ENCODE measurements at places on chromosomes 7 and 10.

- DNase-seq = no peak
These were observed 180.0 kb upstream of the INHBA start for GRCh38 chr7:41882745-41883420.

GRCh38 chr7:91325726-91326125 lies 61.5 kb downstream of the FZD1 start:
- no peak for DNase-seq

GRCh38 chr7:150982351-150982750 lies 4.2 kb upstream of the KCNH2 start:
- no peak for DNase-seq

GRCh38 chr10:109957092-109957797 lies 33.9 kb upstream of the XPNPEP1 start:
- DNase-seq = no peak

- DNase-seq = no peak
These were observed 79.3 kb upstream of the ACBD5 start for GRCh38 chr10:27319752-27320431.

DNA sequence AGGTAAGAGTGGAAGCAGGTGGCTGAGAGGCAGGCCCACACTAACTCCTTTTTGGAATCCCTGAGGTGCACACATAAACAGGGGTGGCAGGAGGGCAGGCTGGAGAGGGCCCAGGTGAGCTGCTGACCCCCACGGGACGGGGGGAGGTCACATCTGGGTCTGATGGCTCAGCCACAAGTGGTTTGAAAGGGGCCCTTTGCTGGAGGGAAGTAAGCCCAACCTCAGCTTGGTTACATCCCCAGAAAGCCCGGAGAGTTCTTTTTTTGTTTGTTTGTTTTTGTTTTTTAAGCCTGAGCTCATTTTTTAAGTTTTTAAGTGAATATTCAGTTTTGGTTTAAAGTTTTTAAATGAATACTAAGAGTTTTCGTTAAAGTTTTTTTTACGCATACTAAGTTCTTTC lies 72.8 kb upstream of the CUX1 start:
- no peak for DNase-seq

- no peak for DNase-seq
These were observed 2.9 kb downstream of the CAV2 start for GRCh38 chr7:116502201-116503096.

- no peak for DNase-seq
These were observed 57.5 kb upstream of the CABCOCO1 start for GRCh38 chr10:61605221-61605620.

DNA sequence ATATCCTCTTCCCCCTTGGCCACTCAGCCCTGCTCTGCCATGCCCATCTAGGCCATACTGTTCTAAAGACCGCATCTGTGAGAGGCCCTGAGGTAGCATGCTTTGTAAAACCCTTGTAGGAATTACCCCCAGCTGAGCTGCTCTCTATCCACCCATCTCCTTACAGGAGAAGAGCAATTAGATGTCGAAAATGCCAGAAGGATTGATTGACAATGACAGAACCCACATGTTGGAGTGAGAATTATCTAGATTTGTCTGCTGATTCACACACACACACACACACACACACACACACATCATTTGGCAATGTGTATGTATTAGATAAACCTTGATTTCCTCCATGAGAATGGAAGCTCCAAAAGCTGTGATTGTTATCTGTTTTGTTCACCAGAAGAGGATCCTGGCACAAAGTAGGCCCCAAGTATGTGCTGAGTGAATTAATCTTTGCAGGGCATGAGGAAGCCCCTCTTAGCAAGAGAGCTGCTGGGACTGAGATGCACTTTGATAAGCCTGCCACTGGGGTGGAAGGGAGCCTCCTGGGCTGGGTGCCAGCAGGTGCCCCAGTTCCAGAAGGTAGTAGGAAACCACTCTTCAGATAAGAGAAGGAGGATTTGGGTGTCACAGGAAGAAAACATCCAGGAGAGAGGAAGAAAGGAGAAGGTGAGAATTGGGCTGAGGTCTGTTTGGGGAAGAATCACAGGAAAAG lies 187.5 kb upstream of the ADO start:
- no peak for DNase-seq

- DNase-seq = no peak
These were observed 64.3 kb downstream of the PDGFA start for GRCh38 chr7:455110-455928.

GRCh38 chr7:114243646-114244045 lies 171.0 kb upstream of the FOXP2 start:
- no peak for DNase-seq

GRCh38 chr10:21888959-21889358 lies 114.6 kb downstream of the DNAJC1 start:
- DNase-seq = no peak

GRCh38 chr7:5699467-5700384 lies 81.7 kb downstream of the RNF216 start:
- no peak for DNase-seq

GRCh38 chr7:53485354-53485753 lies 449.9 kb downstream of the POM121L12 start:
- no peak for DNase-seq

DNA sequence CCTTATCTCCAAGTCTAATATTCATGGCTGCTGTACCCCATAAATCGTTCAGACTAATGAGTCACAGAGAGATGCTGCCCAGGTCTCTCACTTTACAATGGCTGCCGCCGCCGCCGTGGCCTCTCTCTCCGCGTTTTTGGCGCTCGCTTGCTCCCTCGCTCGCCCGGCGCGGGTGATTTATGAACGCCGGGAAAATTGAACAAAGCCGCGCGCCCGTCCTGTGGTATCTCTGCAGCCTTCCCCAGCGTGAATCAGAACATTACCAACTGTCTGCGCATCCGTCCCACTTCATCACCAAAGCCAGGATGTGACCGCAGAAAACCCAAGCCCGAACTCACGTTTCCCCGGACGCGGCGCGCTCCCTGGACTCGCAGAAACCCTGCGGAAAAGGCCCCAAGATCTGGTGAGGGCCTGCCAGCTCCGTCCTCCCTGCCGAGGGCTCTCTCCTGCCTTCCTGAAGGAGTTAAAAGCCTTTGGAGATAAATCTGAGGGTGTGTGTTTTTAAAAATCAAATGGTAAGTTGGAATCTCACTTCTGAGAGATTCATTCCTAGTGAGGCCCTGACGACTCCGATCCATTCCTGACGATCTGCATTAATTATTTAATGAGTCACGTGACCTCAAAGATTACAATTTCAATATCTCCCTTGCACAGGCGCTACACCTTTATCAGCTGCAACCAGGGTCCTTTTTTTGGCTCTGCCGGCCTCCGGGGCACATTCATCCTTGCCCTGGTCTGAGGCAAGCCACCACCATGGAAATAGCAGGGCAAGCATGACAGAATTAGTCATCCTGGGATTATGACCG lies 6.3 kb downstream of the HOXA4 start:
- DNase-seq = peak; percentile 81

DNA sequence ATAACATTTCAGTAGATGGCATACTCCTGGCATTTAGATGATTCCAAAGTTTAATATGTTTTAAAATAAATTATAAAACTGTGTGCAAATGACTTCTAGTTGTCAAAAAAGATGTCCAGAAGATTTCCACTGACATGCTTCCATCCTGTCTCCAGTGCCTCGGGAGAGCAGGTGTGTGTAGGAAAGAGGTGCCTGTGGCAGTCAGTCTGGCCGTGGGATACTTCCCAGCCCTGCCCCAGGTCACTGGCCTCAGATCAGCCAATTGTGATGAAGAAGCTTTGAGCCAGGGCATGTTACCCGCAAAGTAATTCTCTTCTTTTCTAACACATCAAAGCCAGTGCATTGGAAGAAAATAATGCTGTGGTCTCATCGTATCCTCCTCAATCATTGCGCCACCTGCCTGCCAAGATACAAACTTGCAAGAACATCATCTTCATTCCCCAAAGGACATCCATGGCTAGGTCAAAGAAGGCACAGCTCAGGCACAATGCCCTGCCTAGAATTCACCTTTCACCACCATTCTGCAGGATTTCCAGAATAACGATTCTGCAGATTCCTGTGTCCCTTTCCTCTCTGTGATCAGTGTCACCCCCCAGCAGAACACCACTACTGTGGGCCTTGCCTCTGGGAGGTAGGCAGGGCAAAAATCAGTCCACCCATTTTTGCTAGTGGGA lies 6.3 kb upstream of the KCNMA1 start:
- peak; percentile 24 for DNase-seq

- no peak for DNase-seq
These were observed 109.0 kb downstream of the CCDC71L start for GRCh38 chr7:106551936-106552335.

DNA sequence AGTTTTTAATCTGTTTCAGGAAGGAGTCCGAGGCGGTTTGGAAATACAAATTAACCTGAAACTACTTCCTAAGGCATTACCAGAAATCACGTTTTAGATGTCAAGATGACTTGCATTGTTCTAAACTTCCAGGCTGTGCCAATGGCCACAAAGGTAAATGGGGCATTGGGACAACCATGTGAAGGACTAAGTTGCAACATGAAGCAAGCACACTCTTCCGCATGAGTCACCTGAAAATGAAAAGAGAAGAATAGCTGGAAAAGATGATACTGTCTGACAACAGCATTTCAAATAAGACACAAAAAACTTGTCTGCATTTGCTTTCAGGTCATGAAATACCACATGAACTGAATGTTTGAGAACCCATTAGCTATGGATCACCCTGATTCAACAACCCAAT lies 262.1 kb downstream of the AHR start:
- DNase-seq = no peak

Measured in nephron progenitor cell (in vitro differentiated cells).